HT1080 (cell line): ENCODE measurements at places on chromosomes 12 and 14. TPM values are rescaled to one million over a fixed set of nuclear protein-coding genes. Genes with fewer than 3 reads are reported as not detected.

DNA sequence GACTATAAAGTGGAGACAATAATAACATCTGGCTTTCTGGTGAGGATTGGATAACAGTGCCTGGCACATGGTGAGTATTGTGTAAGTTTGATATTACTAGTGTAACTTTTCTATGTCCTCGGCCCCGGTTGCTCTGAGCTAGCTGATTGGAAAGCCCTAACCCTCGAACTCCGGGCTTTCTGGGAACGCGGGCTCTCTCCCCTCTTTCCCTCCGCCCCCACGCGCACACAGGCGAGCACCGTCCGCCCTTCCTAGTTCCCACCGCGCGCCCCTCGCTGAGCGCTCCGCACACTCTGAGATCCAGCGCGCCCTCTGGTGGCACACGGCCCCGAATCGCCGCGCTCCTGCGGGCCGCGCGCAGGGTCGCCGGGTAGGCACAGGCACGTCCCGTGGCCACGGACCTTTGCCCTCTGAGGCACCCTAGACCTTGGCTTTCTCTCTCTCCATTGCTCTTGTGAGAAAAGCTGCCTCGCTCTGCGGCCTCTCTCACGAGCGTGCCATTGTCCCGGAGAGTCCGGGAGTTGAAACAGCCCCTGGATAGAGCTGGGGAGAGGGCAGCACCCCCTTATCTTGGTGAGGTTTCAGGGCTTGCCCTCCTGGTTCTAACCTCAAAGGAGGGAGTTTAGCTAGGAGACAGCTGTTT is 23.2 kb upstream of the ESRRB start:
- peak; percentile 29 for DNase-seq

DNA sequence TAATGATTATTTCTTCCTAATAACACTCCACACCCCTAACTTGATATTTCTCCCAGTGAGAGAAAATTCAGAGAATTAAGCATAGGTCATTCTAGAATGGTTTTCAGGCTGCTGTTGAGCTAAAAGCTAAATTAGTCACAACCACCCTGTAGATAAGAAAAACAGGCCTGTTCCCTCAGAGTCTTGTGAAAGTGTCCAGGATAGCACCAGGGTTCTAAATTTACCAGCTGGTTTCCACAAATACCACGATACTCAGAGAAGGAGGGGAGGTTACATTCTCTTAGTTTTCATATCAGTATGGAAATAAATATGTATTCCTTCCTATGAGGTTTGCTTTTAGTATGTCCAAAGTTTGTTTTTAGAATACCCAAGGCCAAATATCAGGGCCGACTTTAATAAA is 66.0 kb upstream of the YARS2 start:
- no peak for DNase-seq

GRCh38 chr12:124170760-124171159 is 124.1 kb upstream of the RFLNA start:
- DNase-seq, result no peak

DNA sequence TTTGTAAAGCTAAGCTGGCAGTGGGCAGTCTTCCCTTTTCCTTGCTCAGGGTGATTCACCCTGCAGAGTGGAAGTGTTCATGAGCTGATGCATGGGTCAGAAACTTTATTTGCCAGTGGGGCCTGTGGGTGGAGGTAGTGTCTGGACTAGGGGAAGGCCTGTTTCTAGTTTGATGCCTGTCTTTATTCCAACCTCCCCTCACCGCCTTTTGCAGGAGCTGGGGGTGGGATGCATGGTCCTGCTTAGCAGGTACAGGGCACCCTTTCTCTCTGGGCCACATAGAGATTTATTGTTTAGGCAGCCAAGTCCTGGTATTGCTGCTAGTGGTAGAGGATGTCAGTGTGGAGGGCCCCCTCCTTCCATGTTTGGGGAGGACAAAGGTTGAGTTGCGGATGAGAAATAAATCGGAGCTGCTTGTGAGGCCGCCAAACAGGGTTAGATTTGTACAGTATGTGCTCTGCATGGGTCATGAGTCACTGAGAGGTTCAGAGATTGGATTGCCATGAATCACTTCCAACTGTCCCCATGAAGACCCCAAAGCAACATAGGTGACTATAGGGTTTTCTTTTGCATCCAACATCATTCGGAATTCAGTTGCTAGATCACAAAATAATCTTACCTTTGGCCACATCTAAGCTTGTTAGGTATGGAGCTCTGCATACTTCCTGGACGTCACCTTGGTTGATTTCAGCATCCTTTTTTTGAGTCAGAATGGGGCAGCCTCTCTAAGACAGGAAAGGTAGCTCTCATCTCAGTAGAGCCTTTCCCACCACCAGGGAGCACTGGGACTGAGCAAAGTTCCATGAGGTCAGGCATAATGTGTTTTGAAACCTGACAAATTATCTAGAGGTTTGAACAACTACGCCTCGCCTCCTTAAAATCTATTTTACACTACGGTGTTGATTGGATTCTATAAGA is 8.8 kb downstream of the SMOC1 start:
- peak; percentile 73 for DNase-seq

- DNase-seq, result no peak
These were observed 189.1 kb downstream of the ZFP36L1 start for GRCh38 chr14:68603533-68604360.

DNA sequence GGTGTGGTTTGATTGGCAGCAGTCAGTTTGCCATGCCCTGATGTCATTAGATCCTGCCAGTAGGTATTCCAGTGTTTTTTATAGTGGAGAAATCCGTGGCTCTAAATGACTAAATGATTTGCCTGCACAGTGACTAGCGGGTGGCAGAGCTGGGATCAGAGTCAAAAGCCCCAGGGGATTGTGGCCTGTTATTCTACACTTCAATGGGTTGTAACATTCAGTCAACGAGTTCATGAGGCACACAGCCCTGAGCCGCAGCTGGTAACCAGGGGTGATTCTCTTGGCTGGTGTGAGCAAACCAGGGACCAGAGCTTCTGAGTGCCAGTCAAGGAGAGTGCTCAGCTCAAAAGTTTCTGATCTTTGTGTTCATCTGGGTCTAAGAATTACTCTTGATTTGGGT is 1.8 kb downstream of the MYH6 start:
- no peak for DNase-seq

GRCh38 chr12:78885466-78885865 is 20.9 kb downstream of the SYT1 start:
- DNase-seq, result no peak

GRCh38 chr14:82778008-82778590 is 1244.4 kb upstream of the SEL1L start:
- DNase-seq, result no peak

GRCh38 chr14:33959692-33960151 is 8.8 kb upstream of the EGLN3 start:
- DNase-seq, result no peak

GRCh38 chr12:132631666-132632065 is 13.1 kb downstream of the P2RX2 start:
- DNase-seq, result no peak

DNA sequence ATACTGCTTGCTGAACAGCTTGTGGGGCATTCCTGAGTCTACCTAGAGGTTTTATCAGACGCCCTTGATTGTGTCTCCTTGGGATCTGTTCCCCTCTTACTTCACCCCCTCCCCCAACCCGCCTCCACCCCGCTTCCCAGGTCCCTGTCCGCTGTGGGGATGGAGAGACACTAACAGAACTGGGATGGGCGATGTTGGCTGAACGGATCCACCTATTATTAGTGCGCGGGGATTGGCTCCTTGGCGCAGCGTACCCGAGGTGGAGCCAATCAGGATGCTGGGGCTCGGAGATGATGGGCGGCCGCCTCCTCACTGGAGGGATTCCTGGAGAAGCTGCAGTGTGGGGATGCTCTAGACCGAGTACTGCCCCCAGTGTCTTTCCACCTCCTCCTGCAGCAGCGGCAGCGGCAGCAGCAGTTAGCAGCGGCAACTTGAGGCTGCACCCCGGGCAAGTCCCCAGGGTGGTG is at the start of gene SYT1:
Gene SYT1, plus strand, starts transcription at position 372 of the 467 bp plus-strand sequence.
- no peak for DNase-seq

DNA sequence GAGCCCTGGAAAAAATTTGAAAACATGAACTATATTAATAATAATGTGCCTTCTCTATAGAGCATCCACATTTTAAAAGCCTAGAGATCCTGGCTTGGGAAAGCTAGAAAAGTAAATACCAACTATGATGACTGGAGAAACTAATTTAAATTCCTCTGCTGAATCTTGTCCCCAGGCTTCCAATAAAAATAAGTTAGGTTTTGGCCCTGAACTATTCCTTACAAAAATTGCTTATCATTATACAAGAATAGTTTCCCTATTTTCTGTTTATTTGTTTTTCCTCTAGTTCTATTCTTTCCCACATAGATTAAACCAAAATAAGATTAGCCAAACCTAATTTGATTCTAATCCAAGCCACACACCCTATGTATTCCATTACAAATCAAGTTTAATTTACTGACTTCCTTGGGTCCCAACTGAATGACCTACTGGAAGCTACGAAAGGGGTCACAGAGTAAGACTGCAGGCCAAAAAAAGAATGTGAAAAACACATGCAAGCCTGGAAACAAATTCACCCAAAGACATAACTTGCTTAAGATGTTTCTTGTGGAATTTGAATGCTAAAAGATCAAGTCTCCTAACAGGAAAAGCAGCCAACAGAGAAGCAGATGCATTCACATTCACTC is 133.0 kb downstream of the PAWR start:
- no peak for DNase-seq

GRCh38 chr12:68138480-68138879 is 21.1 kb downstream of the IFNG start:
- DNase-seq, result no peak

- no peak for DNase-seq
These were observed 32.9 kb downstream of the FBXW8 start for GRCh38 chr12:116943419-116944372.

- DNase-seq, result no peak
These were observed 18.7 kb downstream of the PKP2 start for GRCh38 chr12:32877601-32878459.

DNA sequence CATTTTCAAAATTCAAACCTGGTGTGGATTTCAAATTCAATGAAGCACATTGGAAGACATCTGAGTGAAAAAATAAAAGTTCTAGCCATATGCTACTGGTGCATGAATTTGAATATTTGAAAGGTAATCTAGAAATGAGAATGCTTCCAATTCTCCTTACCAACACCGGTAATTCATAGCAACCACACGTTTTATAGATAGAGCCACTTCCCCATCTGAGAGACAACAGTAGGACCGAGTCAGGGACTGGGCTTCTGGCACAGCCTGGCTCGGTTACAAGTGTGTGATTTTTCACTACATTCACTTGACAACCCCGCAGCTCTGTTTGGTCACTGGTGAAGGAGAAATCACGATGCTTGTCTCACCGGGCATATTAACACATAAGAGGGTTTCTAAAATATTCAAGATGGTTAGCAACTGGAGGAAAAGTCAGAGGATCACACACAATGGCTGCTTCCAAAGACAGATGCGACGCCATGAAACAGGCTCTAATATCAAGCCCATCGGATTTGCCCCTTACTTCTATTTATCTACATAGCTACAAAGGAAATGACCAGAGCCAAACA is 86.5 kb upstream of the FOXN3 start:
- DNase-seq, result no peak

- DNase-seq, result no peak
These were observed 13.8 kb upstream of the TMTC2 start for GRCh38 chr12:82672811-82673495.

DNA sequence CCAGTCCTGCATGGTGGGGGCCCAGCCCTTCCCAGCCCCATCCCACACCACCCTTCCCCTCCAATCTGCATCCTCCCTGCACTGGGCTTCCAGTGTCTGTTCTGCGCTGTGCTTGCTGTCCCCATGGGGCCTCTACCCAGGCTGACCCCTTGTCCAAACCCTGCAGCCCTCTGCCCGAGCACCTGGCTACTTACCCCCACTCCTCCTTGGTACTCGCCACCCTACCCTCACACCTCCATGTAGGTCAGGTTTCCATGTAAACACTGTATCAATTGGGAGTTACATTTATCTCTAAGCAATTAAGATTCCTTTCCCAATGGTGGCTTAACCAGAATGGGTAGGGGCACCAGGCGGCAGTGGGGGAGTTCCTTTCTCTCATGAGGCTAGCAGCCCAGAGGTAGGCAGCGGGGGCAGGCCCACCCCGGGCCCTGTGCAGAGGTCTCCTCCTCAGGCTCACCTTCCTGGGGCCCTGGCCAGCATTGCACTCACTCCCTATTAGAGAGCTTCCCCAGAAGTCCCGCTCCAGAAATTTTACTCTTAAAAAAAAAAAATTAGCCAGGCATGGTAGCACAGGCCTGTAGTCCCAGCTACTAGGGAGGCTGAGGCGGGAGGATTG is 76.6 kb upstream of the CCND2 start:
- DNase-seq, result no peak

GRCh38 chr14:74647061-74647677 is 35.1 kb upstream of the LTBP2 start:
- no peak for DNase-seq

DNA sequence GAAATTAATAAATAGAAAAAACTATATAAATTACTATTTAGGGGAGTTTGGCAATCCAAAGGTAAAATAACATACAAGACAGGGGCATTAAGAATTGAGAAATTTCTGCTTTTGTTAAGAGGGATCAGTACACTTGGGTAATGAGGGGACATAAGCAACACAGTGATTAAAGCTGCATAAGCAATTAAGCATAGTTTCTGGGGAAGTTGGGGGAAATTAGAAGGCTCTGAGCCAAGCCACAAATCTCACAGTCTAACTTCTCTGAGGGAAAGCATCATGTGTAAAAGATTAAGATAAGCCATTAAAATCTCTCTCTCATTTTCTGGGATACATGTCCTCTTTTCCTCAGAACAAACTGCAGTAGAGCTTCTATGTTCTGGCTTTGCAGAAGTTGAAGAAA is 533.9 kb upstream of the LRFN5 start:
- no peak for DNase-seq

DNA sequence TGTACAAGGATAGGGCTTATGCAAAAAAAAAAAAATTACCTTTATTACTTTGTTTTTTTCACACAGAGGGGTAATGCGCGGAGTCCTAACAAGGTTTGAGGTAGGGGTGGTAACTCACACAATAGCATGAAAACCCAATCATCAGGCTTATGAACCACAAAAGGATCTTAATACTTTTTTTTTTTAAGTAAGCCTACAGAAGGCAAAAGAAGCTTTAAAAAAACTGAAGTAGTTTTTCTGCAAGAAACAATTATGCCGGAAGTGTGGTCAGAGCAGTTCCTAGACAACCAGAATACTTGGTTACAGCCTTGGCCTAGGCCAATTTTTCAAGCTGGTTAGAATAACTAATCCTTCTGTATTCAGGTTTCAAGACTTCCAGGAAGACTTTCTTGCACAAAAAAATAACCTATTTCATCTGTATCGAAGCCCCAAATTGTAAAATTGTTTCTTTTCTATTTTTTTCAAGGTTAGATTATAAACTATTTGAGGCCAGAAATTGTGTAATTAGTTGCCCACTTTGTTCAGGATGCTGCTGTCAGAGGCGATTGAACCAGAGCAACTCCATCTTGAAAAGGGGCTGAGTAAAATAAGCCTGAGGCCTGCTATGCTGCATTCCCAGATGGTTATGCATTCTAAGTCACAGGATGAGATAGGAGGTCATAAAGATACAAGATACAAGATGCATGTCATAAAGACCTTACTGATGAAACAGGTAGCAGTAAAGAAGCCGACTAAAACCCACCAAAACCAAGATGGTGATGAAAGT is 1.8 kb upstream of the GNS start:
- DNase-seq, result no peak

- DNase-seq, result no peak
These were observed 100.3 kb upstream of the NCOR2 start for GRCh38 chr12:124667506-124668326.

Gene SLCO1B1
- total RNA-seq, result 0.07 TPM in 1 of 2 replicates, not detected in the other

Gene DACT1
- 0.30 TPM in 1 of 2 replicates, not detected in the other for total RNA-seq

Gene GPR65
- total RNA-seq, result not detected in 2 replicates

Gene OR10AD1
- not detected in 2 replicates for total RNA-seq

Gene DCN
- total RNA-seq, result not detected in 2 replicates

Gene KLRC2
- total RNA-seq, result not detected in 2 replicates

Gene ZDHHC22
- 0.10 TPM in 1 of 2 replicates, not detected in the other for total RNA-seq

Gene C14orf132
- total RNA-seq, result 5.0 and 5.9 TPM in 2 replicates

Gene RPL6
- 1,848 and 2,042 TPM in 2 replicates for total RNA-seq

Gene TMEM119
- 0.03 and 0.23 TPM in 2 replicates for total RNA-seq

Gene AQP6
- not detected in 2 replicates for total RNA-seq
